ENCODE measurements at places on chromosomes 6 and 20.

GRCh38 chr6:44257025-44257752 is at the start of gene SLC35B2:
TSS of gene SLC35B2 (minus strand) at chr6:44257528. CDS start at chr6:44257410, 118 bp downstream.
- peak; percentile 86 for DNase-seq

DNA sequence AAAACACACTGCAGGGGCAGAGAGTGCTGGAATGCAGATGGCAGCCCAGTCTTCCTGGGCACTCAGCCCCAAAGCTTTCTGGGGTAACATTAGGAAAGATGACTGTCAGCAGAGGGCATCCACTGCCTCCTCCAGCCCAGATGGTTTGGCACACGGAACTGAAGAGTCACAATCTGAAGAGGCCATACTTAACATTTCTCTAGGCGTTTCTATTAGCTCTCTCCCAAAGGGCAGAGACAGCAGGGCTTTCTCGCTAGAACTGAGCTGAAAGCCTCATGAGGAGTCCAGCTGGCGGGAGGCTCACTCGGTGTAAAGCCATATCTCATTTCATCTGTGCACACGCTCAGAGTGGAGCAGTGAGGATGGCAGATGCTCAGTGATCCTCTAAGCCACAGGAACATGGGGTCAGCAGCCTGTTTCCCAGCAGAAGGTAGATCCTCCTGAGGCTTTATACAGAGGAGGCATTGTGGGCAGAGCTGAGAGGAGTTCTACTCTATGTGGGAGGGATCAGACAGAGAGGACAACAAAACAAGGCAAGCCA is 28.1 kb downstream of the ALDH8A1 start:
- no peak for DNase-seq

DNA sequence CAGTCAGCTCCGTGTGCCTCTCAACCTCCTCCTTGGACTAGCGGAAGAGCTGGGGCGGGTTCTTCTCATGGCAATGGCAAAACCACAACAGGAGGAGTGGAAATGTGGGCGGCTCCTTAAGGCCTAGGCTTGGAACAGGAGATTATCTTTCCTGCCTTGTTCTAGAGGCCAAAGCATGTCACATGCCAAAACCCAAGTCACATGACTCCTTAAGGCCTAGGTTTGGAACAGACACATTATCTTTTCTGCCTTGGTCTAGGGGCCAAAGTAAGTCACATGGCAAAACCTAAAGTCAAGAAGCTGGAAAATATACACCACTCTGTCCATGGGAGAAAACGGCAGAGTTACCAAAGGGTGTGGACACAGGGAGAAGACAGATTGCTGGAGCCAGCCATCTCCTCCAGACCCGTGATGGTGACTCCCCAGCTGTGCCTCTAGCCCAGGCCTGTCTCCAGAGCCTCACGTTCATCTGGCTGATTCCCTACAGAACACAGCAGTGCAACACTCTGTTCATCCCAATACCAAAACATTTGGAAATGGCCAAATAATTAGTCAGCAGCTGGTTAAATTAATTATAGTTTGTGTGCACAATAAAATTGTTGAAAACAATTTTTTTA is 34.2 kb downstream of the ANKRD60 start:
- DNase-seq = no peak

GRCh38 chr6:168597471-168597875 is 156.5 kb downstream of the SMOC2 start:
- no peak for DNase-seq

GRCh38 chr6:166435574-166435973 is 52.8 kb upstream of the MPC1 start:
- DNase-seq = no peak

DNA sequence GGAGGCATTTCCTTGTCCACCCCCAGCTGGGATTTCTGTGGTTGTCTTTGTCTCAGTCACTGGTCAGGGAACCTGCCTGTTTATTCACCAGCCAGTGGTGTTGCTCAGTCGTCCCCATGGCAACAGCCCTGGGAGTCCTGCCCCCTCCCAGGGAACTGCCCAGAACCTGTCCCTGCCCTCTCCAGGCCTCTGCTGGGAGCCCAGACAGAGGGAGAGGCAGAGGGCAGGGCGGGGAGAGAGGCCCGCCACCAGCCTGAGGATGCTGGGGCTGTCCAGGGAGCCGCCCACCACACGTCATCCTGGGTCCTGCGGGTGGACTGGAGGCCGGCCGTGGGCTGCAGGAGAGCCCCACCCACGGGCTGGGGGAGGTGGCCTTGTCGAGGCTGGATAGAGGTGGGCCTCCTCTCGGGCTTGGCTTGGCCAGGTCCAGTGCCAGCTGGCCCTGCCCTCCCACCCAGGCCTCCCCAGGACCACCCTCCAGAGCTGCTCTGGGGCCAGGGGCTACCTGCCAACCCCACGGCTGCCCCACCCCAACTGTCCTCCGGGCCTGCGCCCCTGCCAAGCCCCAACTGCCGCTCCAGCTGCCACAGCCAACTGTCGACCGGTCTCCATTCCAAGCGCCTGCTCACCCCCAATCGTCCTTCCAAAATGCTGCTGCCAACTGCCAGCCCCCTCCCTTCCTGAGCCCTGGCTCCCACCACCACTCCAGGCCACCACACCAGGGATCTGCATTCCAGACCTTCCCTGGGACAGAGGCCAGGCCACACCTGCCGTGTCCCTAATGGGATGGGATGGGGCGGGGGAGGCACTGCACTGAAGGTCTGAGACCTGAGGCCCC is 4.2 kb upstream of the ZBTB46 start:
- DNase-seq = peak; percentile 93

- no peak for DNase-seq
Observed at GRCh38 chr6:137102050-137102848, 57.5 kb upstream of the IL20RA start.

DNA sequence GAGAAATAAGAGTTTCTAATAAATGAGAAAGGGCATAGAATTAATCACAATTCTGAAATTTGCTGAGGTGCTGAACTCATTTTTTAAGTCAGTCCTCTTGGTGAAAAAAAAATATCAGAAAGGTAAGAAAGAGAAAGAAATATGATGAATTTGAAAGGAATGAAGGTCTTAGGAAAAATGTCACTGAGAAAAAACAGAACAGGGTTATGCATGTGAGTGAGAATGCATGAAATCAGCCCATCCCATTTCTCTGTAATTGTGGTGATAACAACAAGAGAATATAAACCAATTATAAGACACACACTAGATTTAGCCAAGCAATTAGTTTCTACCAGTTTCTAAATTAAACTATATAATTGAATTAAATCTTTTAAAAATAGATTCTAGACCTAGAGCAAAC is 138.9 kb downstream of the TBX18 start:
- no peak for DNase-seq

DNA sequence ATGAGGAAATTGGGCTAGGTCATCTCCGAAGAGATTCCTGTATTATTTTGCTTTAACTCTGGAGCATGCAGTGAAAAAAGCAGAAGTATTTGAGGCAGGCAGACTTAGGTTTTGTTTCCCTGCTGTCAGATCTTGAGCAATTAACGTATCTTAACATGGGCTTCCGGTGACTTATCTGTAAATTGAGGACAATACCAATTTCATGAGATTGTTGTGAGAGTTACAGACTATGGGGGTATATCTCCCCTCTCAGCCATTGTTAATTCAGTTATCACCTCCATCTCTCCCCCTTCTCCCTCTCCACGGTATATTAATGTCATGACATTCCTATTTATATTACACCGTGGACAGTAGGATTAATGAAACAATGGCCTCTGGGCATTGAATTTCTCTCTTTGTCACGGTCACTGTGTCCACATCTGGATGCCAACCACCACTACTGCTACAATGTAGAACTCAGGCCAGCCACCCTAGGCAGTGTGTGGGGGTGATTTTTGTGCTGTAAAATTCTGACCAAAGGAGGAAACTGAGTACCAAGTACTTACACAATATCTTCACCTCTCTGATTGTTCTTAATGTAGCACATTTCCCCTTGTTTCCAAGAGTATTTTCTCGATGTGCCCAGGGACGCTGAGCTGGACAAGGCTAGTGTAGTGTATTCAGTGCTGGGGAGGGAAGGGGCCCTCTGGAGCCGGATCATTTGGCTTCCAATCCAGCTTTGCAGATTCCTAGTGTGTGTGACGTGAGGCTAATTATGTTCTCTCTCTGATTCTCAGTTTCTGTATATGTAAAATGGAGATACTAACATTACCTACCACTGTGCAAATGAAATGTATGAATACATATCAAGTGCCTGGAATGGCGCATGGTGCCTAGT is 77.2 kb downstream of the GCNT2 start:
- DNase-seq = no peak

DNA sequence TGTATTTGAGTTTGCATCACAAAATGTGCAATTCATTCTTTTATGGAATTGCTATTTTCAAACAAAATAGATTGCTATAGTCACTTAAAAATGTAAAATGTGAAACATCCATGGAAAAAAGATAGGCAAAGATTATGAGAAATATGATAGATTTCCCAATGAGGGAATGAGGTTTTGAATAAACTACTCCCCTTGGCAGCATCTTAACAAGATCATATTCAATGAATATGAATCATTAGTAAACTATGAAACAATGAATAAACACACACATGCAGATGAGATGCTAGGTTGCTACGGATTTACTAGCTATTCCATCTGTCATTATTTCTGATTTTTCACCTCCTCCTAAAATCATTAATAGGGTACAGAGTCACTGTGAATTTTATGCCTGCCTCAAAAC is 401.8 kb downstream of the PHF3 start:
- DNase-seq = no peak

- no peak for DNase-seq
Observed at GRCh38 chr6:3347247-3347646, 88.5 kb downstream of the PSMG4 start.

- no peak for DNase-seq
Observed at GRCh38 chr6:167401525-167402194, 76.8 kb downstream of the TTLL2 start.

GRCh38 chr20:53101992-53102760 is 130.0 kb downstream of the TSHZ2 start:
- no peak for DNase-seq

DNA sequence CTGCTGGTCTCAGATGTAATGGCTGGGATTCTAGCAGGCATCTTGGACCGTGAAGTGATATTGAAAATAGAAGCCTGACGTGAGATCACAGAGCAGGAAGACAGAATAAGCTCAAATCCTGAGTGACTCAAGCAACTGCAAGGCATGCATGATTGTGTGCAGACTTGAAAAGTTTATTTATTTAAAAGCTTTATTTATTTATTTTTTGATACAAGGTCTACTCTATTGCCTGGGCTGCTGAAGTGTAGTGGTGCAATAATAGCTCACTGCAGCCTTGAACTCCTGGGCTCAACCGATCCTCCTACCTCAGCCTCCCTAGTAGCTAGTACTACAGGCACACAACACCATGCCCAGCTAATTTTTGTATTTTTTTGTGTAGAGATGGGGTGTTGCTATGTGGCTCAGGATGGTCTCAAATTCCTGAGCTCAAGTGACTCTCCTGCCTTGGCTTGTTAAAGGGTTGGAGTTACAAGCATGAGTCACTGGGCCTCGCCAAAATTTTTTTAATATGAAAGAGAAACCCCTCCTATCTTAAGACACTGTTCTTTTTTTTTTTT is 40.1 kb upstream of the RNF144B start:
- DNase-seq = no peak

GRCh38 chr20:57938158-57939108 is 228.6 kb upstream of the PMEPA1 start:
- DNase-seq = no peak

DNA sequence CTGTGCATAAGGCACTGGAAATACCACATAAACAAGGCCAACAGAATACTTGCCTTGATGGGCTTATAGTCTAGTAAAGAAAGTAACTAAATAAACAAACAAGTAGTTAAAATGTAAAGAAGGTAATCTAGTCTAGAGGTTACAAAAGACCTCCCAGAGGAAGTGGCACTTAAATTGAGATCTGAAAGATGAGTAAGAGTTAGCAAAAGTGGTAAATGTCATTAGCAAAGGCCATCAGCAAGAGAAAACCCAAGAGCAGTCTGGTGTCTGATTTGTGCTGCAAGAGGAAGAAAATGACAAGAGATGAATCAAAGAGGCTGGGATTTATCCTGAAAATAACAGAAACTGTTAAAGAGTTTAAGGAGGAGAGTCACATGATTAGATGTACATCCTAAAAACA is 96.6 kb upstream of the SMLR1 start:
- no peak for DNase-seq

- no peak for DNase-seq
Observed at GRCh38 chr6:14791526-14791925, 454.3 kb upstream of the JARID2 start.

DNA sequence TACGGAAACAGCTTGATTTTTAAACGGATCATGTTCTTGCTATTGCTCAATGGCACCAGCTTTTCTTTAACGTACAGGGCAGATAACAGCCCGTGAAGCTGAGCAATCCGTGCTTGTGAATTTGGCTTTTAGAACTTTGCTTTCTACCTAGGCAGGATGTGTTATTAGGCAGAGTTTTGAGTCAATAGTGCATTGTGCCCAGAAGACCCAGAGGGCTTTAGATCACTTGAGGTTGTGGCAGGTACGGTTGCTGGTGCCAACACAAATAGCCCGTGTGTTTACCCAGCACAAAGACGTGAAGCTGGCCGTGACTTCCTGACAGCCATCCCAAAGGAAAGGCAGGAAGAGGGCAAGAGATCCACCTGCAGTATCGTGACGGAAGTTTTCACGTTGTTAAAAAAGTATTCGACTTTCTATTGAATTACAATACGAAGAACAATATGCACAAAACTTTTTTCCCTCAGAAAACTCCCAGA is 117.4 kb upstream of the FRMD1 start:
- DNase-seq = no peak

DNA sequence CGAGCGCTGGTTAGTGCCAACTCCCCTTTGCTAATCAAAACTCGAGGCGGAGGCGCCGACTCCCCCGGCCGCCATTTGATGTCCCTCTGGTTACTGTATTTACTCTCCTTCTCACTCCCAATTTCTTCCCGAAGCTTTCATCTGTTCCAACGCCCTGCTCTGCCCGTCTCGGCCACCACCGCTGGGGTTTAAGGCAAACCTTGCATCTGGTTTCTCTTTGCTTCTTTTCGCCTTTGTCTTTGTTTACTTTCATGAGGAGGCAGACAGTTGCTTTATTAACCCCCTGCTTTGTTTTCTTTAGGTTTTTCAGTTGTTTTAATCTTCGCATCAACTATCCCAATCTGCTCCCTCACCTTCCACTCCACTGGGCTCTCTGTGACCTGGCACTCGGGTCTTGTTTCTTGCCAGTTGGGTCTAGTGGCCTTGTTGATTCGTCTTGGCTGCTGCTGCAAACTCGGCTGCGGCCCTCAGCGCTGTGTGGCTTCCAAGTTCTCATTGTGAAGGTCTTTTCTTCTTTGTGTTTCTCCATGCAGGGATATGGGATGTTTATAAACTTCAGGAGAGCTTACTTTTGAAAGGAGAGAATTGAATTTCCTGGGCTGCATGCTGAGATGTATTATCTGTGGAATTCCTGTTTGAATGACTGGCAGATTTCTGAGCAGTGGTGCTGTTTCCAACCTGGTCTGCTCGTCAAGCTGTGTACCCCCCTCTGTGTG is 155.1 kb downstream of the CDC5L start:
- peak; percentile 31 for DNase-seq

- DNase-seq = no peak
Observed at GRCh38 chr6:36570264-36570663, 23.0 kb upstream of the STK38 start.

- DNase-seq = no peak
Observed at GRCh38 chr20:37643400-37643799, 50.4 kb upstream of the CTNNBL1 start.

- DNase-seq = no peak
Observed at GRCh38 chr6:49982046-49982445, 12.6 kb upstream of the DEFB113 start.

All from cerebellum (tissue), 4 donors.